Activated CD4-positive, alpha-beta T cell treated with anti-CD3 and anti-CD28 coated beads, Interleukin-2, amount 50 U/mL, for 48 hours (primary cell): ENCODE measurements at places on chromosomes 4 and X.
A peak's percentile ranks its signal among the peaks of the same experiment; 100 is the strongest.

- DNase-seq: no peak
These were observed 7.4 kb downstream of the HTT-AS start for GRCh38 chr4:3066836-3067400.

- no peak for DNase-seq
These were observed 710.0 kb downstream of the IL1RAPL1 start for GRCh38 chrX:29297171-29297800.

DNA sequence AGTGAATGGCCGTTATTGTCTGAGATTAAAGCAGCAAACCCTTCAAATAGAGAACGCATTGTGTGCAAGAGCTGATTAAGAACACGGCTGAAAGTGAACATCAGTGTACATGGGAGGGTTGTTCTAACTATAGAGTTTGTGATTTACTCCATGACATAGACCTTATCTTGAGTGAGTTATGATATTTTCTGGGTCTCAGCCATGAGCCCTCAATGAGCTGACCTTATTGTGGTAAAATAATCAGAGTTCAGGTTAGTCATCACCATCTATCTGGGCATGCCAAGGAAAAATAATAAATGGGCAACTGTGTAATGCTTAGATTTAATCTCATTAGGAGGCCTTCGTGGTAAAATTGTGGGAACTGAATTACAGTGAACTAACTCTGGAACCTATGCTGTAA is 33.2 kb upstream of the CLDN24 start:
- no peak for DNase-seq

DNA sequence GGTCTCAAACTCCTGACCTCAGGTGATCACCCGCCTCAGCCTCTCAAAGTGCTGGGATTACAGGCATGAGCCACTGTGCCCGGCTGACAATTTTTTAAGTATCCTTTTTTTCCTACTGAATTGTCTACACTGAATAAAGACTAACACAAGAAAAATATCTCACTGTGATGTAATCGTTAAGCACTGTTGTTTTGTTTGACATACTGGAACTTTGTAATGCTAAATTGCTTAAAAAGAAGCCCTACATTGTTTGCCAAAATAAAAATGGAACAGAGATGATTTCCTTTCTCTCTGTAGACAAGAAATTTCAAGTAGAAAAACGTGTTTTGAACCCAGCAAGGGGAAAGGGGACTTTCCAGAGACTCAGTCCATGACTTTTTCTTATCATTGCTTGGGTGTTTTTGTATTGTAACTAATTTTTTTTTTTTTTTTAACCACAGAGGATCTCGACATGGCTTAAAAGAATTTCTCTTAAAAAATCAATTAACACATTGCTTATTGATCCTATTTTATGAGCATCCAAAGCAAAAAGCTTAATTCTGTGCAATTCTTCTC is 74.9 kb downstream of the TMEM156 start:
- no peak for DNase-seq

DNA sequence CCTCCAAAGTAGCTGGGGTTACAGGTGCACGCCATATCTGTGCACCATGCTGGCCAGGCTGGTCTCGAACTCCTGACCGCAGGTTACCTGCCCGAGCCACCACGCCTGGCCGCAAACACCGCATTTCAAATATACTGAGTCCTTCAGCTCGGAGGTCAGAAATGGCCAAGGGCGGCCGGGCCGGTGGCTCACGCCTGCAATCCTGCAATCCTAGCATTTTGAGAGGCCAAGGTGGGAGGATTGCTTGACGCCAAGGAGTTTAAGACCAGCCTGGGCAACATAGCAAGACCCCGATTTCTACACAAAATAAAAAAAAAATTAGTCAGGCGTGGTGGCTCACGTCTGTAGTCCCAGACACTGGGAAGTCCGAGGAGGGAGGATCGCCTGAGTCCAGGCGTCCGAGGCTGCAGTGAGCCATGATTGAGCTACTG is 71.9 kb upstream of the PPP2R3B start:
- DNase-seq: no peak

- DNase-seq: no peak
These were observed 69.6 kb downstream of the EPHA5 start for GRCh38 chr4:65600656-65601055.

- DNase-seq: no peak
These were observed 83.6 kb downstream of the GAB1 start for GRCh38 chr4:143420227-143420626.

DNA sequence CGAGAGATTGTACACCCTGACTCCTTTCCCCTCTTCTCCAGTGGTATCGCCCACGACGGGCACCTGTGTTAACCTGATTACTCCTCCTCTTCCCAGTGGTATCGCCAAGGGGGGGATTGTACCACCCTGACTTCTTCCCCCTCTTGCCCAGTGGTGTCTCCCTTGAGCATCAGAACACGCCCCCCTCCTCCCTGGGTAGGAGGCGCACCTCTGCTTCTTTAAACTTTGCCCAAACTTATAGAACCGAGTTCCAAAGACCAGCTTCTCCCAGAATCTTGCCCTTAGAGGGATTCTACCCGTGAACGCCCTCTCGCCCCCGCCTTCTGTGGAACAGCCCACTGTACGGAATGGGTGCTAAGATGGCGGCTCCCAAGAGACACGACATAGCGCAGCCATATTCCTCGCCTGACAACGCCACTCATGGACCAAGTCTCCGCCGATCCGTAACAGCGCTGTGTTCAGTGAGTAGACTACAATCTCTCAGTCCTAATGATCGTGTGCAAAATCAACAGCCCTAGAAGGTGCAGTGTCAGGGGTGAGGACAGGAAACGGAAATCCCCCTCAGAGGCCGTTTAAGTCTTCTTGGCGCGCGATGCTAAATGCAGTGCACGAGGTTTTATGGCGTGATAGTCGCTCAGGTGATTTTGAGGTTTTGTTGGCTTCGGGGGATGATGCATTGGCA is 4.2 kb upstream of the ZNF157 start:
- DNase-seq: peak; percentile 63

DNA sequence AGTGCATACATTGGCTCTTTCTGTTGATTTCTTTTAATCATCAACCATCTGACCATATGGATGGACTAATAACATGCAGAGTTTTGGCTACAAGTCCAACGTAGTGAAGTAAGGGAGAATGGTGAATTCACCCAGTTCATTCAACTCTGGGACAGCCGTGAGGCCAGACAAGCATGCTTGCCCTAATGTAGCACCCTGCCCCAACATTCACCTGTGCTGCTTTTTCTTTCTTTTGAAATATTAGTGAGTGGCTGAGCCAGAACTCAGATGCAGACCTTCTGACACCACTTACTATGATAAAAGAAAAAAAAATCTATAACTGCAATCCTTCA is 17.5 kb downstream of the ARSJ start:
- no peak for DNase-seq

DNA sequence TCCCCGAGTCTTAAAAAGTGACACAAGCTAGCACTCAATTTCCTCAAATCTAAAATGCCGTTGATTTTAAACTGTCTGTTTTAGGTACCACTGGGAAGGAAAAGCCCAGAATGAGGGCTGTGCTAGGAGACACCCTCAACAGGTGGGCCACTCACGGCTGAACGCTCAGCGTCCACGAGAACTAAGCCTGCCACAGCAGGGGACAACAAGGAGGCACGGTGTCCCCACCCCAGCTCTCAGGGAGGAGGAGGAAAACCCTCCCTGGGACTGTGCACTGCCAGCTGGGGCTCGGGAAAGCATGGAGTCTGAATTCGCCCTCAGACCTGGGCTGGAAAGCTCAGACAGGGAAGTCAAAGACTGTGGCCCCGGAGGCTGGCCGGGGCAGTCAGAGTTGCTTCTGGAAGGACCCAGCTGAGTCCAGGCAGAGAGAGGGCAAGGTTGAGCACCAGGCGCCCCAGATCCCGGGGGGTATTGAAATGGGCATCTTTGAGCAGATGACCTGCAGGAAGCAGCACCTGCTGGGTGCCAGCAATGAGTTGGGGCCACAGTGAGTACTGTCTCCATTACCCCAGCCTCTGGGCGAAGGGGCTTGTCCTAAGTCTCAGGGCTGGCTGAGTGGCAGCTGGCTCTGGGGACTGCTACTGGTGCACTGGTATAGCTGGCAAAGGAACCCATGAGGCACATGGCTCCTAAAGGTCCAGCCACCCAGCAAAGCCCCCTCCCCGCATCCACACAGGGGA is 769 bp upstream of the CPZ start:
- no peak for DNase-seq

GRCh38 chrX:42050345-42050744 is 127.0 kb upstream of the CASK start:
- no peak for DNase-seq

DNA sequence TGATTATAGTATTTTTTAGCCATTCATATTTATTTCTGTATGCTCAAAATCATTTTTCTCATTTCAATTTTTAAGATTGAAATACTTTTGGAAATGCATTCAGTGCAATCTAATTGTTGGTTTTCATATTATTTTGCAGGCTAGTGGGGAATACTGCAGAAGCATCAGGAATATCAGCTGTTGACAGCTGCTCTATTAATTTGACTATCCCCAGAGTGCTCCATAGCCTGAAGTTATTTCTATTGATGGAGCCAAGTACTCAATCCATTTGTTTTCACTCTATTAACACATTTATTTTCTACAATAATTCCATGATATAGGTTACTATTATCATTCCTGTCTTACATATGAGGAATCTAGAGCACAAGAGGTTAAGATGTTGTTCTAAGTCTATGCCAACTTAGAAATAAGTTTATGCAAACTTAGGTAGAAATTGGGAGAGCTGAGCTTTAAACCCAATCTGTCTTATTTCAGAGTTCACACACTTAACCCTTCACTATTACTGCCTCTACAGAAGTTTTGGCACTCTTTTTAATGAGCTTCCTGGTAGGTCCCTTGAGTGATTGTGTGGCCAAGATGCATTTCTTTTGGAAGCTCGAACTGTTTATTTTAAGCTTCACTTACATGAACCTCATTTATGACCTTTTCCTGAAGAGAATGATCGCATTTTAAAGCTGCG is 65.6 kb upstream of the PCDH18 start:
- no peak for DNase-seq

GRCh38 chrX:153387987-153388721 is 13.0 kb downstream of the PNMA6E start:
- DNase-seq: no peak

- no peak for DNase-seq
These were observed 42.4 kb upstream of the IL21 start for GRCh38 chr4:122663291-122663690.

DNA sequence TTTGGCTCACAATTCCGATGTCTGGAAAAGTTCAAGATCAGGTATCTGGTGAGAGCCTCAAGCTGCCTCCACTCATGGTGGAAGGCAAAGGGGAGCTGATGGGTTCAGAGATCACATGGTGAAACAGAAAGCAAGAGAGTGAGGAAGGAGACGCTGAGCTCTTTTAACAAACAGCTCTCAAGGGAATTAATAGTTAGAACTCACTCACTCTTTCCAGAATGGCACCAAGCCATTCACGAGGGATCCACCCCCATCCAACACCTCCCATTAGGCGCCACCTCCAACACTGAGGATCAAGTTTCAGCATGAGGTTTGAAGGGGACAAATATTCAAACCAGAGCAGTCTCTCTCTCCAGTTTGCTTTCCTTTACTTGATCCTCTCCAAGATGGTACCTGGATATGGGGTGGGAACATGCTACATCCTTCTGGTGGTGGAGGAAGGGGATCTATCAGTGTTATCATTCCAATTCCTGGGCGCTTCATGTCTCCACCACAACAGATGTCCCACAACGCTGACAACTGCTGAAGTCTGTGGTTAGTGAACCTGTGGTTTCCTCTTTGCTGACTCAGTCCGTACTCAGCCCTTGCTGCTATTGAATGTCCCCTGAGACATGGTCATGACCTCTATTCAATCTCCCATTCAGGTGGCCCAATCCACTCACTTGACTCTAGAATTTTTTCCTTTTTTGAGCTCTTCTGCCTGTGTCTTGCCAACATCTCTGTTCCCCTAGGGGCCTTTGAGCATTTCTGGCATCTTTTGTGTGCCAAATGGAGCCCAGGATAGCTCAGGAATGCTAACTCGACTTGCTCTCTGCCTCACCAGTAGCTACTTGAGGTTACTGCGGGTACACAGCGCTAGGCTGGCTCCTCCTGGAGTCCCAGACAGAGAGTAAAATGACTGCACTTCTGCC is 395.2 kb downstream of the MID1IP1 start:
- DNase-seq: peak; percentile 37

- DNase-seq: no peak
These were observed 55.7 kb downstream of the DCHS2 start for GRCh38 chr4:154435895-154436294.

- no peak for DNase-seq
These were observed 17.6 kb upstream of the LCORL start for GRCh38 chr4:18039113-18039512.

DNA sequence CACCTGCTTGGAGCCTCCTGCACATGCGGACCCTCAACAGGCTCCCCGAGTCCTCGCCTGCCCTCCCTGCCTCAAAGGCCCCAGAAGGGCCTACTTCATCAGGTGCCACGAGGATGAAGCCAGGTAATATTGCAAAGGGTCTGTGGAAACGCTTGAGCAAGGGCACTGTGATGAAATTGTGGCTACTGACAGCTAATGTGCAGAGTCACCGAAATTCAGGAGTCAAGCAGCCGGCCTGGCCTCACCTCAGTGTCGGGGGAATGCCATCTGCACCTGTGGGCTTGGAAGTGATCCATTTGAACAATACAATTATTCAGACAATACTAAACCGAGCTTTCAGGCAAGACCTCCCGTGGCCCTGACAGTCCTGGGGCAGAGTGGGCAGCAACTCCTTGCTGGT is 3.1 kb upstream of the FGFR3 start:
- DNase-seq: no peak

GRCh38 chr4:87219632-87220093 is 755 bp downstream of the KLHL8 start:
- DNase-seq: peak; percentile 63

- DNase-seq: no peak
These were observed 4.0 kb downstream of the JAKMIP1 start for GRCh38 chr4:6196324-6196723.

DNA sequence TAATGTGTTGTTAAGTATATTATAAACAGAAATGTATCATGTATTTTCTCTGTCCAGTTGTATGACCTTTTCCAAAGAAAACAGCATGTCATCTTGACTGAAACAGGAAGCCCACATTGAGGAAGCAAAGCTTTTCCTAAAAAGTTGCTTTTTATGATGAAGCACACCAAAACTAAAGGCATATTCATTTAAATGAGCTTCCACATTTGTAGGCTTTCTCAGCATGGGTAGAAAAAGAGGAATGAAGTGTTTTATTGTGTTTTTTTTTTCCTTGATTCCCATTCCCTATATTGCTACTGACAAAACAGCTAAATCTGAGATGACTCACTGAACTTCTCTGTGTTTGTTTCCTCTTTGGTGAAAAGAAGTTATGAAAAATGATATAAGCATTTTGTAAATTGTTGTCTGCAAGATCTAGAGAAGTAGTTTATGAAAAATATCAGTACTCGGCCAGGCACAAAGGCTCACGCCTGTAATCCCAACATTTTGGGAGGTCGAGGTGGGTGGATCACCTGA is 32.5 kb upstream of the FRAS1 start:
- no peak for DNase-seq

DNA sequence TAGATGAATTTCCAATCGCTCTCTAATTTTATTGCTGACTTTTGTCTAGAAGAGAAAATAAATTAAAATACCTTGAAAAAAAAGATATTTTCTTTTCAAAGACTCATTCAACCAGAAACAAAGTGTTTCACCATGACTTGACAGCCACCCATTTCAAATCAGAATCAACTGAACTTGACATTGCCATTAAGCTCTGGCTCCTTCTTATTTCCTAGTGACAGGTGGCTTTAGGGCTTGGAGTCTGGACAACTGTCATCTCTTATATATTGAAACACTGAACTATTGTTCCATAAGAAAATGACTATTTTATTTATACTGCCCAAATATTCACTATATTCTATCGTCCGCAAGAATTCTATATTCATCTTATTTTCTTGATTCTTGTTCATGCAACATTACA is 229.2 kb downstream of the SLC39A8 start:
- no peak for DNase-seq

- DNase-seq: no peak
These were observed 31.1 kb upstream of the WDR17 start for GRCh38 chr4:176034499-176034898.
